ENCODE measurements at places on chromosomes 7 and 10.

DNA sequence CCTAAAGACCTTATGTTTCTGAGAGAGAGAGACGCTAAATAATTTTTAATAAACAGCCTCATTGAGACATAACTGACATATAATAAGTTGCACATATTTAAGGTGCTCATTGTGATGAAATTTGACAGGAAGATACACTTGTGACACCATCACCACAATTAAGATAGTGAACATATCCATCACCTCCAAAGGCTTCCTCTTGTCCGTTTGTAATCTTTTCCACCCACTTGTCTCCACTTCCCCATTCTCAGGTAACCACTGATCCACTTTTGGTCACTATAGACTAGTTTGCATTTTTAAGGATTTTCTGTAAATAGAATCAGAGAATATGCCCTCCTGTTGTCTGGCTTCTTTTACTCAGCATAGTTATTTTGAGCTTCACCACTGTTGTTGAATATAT lies 195.1 kb upstream of the WDR11 start:
- no peak for DNase-seq

DNA sequence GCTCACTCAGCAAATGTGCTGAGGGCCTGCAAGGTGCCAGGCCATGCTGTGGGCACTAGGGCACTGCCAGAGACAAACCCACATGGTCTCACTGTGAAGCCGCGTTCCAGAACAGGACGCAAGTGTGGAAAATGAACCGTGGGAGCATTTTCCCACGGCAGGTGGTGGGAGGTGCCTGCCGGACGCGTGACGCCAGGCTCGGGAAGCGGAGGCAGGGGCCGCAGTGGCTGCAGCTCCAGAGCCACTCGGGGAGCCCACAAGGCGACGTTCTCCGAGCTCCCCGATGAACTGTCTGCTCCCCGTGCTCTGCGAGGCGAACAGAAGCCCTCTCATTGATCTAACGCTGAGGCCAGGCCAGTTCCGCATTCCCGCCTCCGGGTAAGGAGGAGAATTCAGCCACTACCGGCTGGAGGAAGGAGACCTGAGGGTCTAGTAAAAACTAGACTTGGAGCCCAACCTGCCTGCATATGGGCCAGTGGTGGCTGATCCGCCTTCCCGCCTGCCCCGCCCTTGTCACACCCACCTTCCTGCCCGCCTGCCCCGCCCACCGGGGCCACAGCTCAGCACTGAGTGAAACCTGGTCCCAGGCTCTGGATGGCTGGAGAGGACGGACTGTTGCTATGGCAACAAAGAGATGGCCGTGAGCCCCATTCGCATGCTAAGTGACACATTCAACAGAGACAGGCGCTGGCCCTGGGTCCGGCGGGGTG lies 13.1 kb downstream of the ADGRA1 start:
- DNase-seq: no peak

GRCh38 chr7:142855756-142856564 lies 1.1 kb downstream of the EPHB6 start:
- DNase-seq: peak; percentile 13

DNA sequence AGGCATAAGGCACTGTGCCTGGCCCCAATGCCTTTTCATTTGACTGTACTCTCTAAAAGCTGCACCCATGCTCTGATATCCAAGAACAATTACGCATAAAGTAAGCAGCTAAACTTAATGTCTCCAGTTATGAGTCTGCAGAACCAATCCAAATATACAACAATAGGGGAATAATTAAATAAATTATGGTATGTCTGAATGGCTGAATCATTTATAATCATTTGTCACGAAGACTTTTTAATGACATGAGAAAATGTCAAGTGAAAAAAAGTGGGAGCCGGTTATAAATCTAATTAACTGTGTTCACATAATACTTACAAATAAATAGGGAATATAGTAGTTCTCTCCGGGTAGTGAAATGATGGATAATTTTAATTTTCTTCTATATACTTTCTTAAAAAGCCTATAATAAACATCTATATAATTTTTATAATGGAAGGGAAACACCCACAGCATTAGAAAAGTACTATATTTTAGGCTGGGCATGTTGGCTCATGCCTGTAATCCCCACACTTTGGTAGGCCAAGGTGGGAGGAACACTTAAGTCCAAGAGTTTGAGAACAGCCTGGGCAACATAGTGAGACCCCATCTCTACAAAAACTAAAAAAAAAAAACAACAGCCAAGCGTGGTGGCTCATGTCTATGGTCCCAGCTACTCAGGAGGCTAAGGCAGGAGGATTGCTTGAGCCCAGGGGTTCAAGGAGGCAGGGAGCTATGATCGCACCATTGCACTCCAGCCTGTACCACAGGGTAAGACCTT lies 14.2 kb downstream of the SLC37A3 start:
- no peak for DNase-seq

DNA sequence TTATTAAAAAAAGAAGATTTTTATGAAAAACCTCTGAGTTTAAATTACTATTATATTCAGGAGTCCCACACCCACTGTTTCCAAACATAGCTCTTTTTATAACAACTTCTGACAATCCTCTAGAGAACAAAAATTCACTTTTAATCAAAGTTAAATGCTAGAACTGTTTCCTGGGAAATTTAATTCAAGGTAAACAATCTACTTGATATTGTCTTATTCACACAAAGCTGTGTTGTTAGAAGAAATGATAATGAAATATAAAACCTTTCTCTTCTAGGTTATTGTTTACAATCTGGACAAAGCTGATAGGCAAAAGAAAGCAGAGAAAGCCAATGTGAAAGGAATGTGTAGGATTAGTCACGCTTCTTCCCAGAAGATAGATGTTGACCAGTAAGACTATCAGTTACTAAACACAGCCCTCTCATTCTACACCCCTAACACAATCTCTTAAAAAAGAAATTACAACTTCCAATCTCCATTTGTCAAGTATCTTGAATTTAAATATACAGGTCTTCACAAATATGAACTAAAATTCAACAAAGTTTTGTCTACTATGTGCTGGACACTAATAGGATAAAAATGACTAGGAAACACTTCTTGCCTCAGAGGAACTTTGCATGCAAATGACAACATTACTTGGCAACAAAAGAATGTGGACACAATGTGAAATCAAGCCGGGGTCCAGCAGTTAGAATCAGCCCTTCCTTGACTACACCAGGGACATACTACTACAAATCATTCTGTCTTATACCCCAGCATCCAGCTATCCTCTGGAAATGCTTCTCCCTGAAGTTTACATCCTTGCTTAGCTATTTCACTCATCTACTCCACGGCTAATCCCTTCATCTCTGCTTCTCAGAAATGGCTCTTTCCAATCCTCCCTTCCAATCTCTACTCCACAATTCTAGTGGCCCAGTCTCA lies 123.7 kb downstream of the IMMP2L start:
- no peak for DNase-seq

DNA sequence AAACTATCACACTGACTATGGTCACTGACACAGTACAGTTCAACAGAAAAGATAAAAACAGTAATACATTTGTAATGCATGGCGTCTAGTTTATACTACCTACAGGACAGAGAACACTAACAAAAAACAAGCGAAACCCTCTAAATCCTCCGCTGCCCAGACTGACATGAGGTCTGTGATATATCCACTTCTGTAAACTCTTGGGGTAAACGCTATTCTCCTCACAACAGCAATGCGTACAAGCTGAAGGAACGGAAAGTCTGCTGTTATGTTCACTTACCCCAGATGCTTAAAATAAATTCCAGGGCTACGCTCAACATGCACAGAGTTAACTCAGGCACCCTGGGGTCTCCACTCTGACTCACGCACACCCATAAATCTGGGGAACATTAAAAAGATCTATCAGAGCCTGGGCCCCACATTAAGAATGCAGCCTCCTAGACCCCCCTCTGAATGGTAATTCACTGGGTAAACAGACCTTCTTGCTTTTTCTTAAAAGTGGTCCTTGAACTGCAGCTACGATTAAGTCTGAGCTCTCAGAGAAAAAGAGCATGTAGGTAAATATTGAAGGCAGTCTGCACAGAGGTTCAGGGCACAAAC lies 105.6 kb downstream of the CTBP2 start:
- no peak for DNase-seq

GRCh38 chr7:95794917-95795515 lies 22.7 kb downstream of the DYNC1I1 start:
- DNase-seq: no peak

DNA sequence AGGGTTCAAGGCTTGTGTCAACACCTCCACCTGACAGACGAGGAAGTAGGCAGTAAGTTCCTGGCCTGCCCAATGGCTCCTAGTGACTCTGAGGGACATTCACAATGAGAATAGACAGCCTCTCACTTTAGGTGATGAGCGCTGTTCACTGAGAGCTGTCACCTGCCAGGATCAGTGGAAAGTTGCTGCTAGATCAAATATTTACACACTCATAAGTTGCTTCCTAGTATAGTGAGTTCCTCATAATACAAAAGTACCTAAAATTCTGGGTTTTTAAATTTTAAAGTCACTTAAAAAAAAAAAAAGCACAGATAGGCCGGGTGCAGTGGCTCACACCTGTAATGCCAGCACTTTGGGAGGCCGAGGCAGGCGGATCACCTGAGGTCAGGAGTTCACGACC lies 320.8 kb downstream of the PRPF18 start:
- no peak for DNase-seq

DNA sequence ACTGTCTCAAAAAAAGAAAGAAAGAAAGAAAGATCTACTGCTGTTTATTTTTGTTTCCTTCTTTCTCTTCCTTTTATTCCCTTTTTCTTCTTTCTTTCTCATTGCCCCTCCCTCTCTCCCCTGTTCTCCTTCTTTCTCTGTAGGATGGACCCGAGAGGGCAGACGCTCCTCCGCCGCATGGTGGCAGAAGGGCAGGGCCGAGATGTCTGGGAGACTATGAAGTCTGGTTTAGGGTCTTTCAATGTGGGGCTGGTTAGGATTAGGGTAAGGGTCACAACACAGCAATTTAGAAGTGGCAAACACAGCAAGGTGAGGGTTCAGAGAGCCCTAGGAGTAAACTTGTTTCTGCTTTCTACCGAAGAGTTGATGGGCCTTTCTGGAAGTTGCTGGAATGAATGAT lies 45.7 kb upstream of the RASGEF1A start:
- no peak for DNase-seq

- no peak for DNase-seq
Measured at GRCh38 chr7:12943781-12944180, 256.3 kb downstream of the ARL4A start.

GRCh38 chr10:23918090-23918723 lies 290.7 kb upstream of the KIAA1217 start:
- DNase-seq: no peak

- DNase-seq: no peak
Measured at GRCh38 chr7:88042157-88042556, 108.1 kb downstream of the ADAM22 start.

- DNase-seq: no peak
Measured at GRCh38 chr7:156380261-156380660, 260.3 kb upstream of the RNF32 start.

DNA sequence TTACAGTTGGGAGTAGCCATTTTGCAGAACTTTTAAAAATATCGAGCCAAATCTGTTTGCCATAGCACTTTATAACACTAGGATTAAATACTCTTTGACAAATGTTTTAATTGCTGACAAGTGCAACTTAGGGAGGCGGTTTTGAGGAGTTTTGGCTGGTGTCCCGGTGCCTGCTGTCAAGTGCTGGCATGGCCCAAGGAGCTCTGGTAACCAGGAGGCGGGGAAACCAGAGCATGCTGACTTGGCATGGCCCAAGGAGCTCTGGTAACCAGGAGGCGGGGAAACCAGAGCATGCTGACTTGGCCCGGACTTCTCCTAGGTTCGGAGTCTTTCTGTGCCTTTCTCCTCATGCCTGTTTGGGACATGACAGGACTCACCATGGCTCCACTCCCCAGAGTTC lies 30.8 kb upstream of the ZNF32 start:
- DNase-seq: peak; percentile 79

GRCh38 chr10:114825513-114826253 lies 4.1 kb downstream of the FHIP2A start:
- no peak for DNase-seq

DNA sequence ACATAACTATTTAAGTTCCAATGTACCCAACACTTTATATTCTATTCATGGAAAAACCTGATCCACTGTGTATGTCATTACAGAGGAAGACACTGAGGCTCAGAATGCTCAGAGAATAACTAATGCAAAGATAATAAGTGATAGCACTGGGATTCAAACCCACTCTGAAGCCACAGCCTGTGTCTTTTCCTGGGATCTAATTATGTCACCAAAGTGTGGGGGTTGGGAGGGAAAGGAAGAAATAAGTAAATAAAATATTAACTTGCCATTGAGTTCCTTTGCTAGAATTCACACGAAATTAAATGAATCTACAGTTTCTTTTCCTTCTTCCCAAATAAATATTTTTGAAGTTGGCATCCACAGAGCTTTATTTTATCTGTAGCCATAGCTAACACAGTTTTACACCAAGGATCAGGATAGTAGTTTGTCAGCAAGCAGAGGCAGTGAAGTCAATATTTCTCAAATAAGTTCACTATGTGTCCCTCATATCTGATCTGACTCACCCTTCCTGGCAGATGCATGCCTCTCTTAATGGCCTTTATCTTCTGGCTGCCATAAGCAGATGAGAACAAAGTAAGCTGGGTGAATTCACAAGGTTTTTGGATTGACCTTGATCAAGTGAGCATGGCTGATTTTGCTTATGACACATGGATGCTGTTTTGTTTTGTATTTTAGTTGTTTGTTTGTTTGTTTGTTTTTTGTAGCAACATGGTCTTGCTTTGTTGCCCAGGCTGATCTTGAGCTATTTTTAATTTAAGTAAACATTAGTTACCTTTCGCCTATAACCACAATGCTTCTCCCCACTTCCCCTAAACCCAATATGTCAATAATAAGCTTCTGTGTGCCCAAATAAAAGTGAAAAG lies 6.3 kb downstream of the RAPGEF5 start:
- peak; percentile 41 for DNase-seq

- no peak for DNase-seq
Measured at GRCh38 chr7:34081935-34082334, 176.6 kb downstream of the BMPER start.

DNA sequence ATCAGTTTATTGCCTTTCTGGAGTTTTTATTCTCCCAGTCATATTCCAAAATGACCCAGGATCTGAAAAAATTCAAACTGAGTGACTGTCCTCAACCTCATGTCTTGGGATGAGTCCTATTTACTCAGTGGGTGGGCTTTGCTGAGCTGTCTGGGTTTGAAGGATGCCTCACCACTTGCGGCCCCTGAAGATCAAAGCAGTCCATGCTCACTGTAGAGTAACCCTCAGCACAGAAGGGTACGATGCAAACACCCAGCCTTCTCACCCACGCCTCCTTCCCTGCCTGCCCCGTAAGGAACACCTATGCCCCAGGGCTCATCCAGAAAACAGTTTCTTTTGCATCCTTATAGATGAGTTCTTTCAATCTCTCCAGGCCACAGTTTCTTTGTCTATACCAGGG lies 42.2 kb upstream of the GRB10 start:
- DNase-seq: no peak

Data from NCI-H446 treated with DMSO at 0.1 percent for 48 hours (cell line).